Caco-2 (cell line): ENCODE measurements at places on chromosomes 12 and 14. TPM values are rescaled to one million over a fixed set of nuclear protein-coding genes. Genes with fewer than 3 reads are reported as not detected.

DNA sequence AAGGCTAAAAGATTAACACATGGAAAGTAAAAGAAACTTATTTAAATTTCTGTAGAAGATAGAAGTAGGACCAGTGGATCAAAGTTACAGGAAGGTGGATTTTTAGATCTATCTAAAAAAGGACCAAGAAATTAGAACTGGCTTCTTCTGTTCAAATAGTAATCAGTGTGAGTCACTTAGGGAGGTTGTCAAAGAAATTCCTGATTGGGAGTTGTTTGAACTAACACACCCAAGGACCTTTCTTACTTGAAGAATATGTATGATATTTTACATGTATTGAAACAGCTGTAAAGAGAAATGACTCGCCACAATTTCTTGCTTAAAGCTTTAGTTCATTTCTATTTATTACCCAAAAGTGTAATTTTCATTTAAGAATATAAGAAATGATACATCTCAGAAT is 256.9 kb downstream of the RAD51B start:
- peaks cover 20% of the 10 kb centered on the region for H3K4me1 ChIP-seq
- no peak overlapping the region for H3K27ac ChIP-seq
- no peak for DNase-seq
- no peaks in the 10 kb centered on the region for H3K36me3 ChIP-seq
- no peak overlapping the region for H3K4me3 ChIP-seq

GRCh38 chr12:30598889-30599288 is 96.8 kb downstream of the IPO8 start:
- no peak for DNase-seq
- peaks cover 5% of the 10 kb centered on the region for H3K4me1 ChIP-seq
- no peak overlapping the region for H3K4me3 ChIP-seq
- H3K27me3 ChIP-seq = no peaks in the 10 kb centered on the region
- H3K27ac ChIP-seq = no peak overlapping the region

GRCh38 chr14:50064993-50065392 is 51.4 kb downstream of the VCPKMT start:
- H3K36me3 ChIP-seq = no peaks in the 10 kb centered on the region
- DNase-seq = no peak
- H3K27ac ChIP-seq = no peak overlapping the region

GRCh38 chr14:96816281-96816680 is 19.1 kb downstream of the VRK1 start:
- H3K4me3 ChIP-seq = no peak overlapping the region
- H3K36me3 ChIP-seq = no peaks in the 10 kb centered on the region
- no peak overlapping the region for H3K27ac ChIP-seq

PTPN21 gene
- total RNA-seq = 25.2 and 27.7 TPM in 2 replicates

PRPF40B gene
- total RNA-seq = 33.3 and 33.4 TPM in 2 replicates

HOXC4 gene
- total RNA-seq = 2.9 and 4.1 TPM in 2 replicates
